ENCODE measurements at places on chromosomes 4 and X.

GRCh38 chr4:172692701-172693100 is 475.9 kb upstream of the GALNT7 start:
- DNase-seq = no peak

DNA sequence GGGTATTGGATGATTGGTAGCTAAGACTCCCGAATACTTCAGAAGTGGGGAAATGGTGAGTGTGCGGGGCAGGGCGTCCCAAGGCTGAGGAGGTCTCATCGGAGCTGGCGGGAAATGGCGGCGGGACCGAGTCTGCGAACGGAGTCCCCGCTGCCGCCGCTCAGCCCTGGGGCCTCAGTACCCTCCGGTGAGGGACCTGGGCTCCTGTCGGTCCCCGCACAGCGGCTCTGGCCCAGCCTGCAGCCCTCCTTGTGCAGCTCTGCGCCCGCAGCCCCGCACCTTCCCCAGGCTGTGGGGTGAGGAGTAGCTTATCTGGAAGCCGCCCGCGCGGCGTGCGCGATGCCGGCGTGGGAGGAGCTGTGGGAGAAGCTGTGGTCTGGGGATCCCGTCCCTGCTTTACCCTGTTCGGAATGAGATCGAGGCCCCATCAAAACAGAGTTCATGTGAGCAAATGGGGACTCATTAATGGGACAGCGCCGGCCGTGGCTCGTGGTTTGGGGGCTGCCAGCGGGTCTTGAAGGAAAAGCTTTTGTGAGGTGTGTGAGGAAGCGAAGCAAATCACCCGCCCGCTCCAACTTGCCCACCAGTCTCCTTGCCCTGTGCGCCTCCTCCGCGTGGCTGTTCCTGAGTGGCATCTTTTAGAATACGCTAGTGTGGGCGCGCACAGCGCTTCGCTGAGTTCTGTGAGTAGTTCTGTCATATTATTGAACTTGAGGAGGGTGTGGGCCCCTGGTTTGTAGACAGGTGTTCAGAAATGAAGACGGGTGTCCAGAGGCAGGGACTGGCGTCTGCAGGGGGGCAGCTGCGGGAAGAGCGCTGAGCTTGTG is 531 bp downstream of the ZNF141 start:
- DNase-seq = peak; percentile 37

- DNase-seq = no peak
These were observed 55.4 kb upstream of the GRPR start for GRCh38 chrX:16067886-16068515.

DNA sequence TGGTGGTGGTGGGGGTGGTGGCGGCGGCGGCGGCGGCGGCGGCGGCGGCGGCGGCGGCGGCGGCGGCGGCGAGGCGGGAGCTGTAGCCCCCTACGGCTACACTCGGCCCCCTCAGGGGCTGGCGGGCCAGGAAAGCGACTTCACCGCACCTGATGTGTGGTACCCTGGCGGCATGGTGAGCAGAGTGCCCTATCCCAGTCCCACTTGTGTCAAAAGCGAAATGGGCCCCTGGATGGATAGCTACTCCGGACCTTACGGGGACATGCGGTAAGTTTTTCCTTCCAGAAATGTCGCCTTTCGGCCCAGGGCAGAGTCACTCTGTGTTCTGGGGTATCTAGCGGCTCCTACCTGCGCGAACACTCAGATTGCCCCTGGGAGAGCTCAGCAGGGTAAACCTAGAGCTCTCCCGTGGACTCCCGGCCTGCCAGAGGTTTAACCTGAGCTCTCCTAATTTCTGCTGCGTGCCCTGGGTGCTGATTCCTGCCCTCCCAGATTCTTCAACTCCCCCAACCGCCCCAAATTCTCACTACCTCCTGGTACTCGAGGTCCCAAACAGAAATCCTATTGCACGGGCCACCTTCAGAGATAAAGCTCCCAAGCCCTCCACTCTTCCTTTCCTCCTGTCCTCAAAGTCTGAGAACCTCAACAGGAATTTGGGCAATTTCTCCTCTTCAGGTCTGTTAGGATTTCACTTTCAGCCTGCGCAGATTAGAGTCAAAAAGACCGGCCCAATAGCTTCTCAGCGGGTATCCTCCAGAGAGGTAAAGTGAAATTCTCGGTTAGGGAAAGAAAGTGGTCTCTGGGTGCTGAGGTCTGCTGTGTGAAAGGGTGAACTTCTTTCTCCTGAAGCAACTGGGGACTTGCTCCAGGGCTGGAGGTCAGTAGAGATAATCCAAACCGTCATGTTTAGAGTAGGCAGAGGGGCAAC is 2.9 kb downstream of the AR start:
- DNase-seq = no peak

GRCh38 chr4:126937846-126938422 is 694.8 kb upstream of the INTU start:
- no peak for DNase-seq

GRCh38 chrX:85243761-85244449 is at the start of the genes SATL1 and ZNF711:
Gene SATL1, minus strand, starts transcription at chrX:85243779. Its CDS starts 134,811 bp downstream, at chrX:85108968.
Gene ZNF711, plus strand, starts transcription at chrX:85243991. Its CDS starts 3,582 bp downstream, at chrX:85247573.
- DNase-seq = peak; percentile 45

- no peak for DNase-seq
These were observed 84.6 kb downstream of the FBXO8 start for GRCh38 chr4:174198828-174199227.

GRCh38 chrX:7709845-7710244 is 133.1 kb upstream of the VCX start:
- DNase-seq = no peak

DNA sequence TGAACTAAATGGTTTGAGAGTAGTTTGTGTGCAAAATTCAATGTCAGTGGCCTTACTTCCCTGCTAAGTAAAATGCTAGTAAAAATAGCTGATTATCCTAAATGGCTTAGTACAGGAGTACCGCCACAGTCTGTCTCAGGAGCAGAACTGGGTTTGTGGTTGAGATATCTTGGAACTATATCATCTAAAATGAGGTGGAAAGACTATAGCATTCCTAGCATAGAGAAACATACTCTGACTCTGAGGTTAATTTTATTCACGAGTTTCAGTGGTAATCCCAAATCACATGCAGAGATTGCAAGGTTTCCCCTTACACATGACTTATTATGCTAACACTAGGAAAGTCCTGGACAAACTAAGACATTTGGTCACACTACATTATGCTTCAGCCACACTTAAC is 70.4 kb downstream of the OR13H1 start:
- DNase-seq = no peak

DNA sequence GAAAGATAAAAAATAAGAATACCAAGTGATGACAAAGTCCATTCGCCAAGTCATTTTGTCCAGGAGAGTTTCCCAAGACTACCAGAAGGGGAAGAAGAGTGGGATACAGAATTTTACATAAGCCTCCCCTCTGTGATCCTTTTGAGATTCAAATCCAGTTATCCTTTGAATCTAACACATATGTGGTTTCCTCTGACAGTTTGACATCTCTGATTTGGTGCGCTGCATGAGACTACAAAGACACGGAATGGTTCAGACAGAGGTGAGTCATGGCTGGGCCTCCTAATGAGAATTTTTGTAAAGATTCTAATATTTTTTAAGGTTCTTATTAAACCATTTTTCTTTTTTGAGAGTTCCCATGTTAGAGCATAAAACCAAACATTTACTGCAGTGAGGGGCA is 38.3 kb downstream of the SLC10A6 start:
- DNase-seq = no peak

DNA sequence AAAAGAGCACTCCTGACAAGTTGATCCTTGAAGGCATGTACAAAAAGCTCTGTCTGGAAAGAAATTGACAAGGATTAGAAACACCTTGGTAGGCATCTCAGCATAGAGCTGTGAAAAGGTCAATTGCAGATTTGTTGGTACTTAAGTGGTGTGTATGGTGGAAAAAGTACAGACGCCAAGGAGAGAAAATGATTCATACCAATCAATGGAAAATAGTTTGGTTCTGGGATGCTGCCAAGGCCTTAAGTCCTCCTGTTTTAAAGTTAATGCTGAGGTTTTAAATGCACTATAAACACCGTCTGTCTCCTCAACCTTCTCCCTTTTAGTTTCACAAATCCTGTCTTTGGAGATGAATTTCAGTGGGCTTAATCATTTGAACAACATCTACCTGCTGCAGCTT is 524.1 kb downstream of the IL15 start:
- DNase-seq = no peak

GRCh38 chrX:84182516-84182915 is 5.5 kb downstream of the RPS6KA6 start:
- DNase-seq = peak; percentile 29

DNA sequence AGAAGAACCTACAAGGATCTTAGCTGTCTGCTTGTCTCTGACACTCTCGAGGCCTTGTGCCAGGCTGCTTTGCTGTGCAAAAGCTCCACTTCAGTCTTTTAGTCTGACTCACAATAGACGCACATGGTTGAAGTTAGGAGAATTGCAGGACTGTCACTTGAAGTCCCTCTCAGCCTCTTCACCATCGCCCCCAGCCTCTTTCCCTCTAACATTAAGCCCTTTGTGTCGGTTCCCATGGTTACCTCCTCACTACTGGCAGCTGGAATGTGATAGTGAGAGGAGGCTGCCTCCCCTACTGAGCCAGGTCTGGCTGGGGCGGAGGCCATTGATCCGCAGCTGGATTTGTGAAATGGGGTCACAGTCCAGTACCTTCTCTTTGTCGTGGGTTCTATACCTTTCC is 201.8 kb downstream of the SOWAHB start:
- DNase-seq = no peak

DNA sequence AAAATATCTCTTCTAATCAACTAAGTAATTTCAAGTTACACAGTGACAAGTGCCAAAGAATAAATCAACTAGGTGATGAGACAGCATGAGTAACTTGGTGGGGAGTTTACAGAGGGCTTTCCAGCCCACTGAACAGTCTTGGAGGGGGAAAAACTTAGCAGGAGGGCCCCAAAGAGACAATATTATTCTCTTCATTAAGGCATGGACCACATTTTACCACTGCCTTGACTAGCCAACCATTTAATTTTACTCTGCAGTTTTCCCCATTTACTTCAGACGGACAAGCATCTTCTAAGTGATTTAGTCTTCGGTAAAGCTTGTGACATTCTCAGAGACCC is 25.3 kb upstream of the GATB start:
- DNase-seq = no peak

DNA sequence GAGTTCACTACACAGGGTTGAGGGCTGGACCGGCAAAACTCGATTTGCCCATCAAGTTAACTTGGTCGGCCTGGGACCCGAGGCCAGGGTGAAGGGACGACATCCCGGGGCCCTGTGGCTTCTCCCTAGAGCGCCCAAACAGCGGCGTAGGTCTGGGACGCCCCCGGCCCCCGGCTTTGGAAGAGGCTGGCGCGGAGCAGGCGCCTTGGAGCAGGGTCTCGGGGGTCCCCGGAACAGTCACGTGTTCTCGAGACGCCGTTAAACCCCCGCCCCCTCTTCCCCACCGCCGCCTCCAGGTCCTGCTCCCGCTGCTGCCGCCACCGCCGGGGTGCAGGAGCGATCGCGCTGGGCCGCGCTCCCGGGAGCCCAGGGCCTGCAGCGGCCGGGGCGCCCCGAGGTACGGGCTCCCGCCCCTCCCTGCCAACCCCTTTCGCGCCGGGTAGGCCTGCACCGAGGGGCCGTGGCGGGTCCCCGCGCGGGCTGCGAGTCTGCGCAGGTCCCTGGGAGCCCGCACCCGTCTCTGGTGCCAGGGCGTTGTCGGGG is at the start of gene NPY5R:
TSS of gene NPY5R (plus strand) at position 289 of the 543 bp plus-strand sequence. CDS start 6,382 bp downstream, outside the sequence.
- DNase-seq = no peak

GRCh38 chr4:100206850-100207249 is 16.6 kb upstream of the DDIT4L start:
- DNase-seq = no peak

DNA sequence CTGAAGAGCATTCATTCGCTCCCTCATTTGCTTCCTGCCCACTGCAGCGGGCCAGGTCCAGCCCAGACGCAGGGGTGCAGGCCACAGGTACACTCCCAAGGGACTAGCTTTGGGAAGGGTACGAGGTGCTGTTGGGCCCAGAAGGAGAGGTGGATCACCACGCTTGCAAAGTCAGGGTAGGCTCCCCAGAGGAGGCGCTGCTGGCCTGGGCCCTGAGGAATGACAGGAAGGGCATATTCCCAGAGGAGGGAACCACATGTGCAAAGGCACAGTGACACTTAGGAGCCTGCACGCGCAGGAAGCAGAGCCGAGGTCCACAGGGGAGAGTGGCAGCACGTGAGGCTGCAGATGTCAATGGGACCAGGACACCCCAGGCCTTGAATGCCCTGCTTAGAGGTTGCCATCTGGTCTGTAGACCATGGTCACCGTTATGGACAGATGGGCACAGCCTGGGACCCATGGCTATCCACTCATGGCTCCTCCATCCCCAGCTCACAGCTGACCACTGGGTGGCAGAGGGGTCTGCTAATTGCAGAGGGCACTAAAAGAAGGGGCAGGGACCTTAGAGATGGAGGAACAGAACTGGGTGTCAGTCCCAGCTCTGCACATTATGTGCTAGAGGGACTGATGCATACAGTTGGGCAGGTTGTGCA is 7.9 kb downstream of the HTRA3 start:
- no peak for DNase-seq

DNA sequence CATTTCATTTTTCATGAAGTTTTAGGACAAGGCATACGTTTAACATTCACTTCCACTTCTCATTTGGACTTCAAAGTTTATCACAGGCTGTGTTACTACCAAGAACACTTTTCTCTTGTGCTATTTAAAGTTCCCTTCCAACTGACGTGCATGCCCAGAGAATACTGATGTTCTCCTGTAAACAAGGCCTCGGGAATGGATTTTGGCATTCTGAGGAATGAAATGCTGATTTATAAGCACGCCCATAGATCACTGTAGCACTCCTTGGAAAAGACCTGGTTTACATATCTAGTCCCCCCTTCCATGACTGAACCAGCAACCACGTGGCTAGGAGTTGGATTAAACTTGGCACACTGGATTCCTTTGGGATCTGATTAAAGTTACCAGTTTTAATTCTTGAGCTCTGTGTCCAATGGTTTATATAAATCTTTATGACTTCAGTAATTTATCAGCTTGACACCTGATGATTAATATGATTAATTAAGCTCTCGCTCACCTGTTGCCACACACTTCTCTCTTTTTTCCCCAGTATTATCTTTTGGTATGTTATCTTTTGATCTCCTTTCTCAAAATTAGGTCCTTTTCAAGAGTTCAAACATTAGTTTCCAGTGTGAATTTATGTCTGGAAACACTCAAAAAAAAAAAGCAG is 122.4 kb upstream of the HAND2 start:
- DNase-seq = no peak

GRCh38 chrX:38679695-38680094 is 118.4 kb downstream of the TSPAN7 start:
- DNase-seq = no peak

GRCh38 chr4:69532886-69533506 is 37.3 kb upstream of the UGT2B4 start:
- no peak for DNase-seq

DNA sequence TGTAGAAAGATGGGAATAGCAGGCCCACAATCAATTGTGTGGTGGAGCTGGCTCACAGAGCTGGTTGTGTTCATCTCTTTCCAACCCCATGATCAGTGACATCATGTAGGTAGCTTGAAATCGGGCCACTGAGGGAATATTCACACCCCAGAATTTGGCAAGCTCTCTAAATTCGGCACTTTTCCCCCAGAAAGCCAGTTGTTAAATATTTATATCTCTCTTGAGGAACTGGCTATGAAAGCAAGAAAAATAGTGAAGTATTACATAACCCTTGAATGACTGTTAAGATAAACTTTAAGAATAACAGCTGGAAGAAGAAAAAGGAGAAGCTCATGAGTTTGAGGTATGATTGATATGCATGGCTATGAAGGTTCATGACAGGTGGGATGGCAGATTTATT is 38.9 kb downstream of the GPRIN3 start:
- DNase-seq = no peak

DNA sequence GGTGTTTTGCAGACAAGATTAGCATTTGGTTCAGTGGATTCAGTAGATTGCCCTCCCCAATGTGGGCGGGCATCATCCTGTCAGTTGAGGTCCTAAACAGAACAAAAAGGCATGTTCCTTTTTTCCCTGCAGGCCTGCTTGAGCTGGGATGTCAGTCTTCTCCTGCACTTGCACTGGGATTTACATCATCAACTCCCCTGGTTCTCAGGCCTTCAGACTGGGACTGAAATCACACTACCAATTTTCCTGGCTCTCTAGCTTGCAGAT is 278.9 kb upstream of the FTHL17 start:
- no peak for DNase-seq
